Endothelial cell of coronary artery (primary cell): ENCODE measurements at places on chromosomes 3 and 15. TPM values are rescaled to one million over a fixed set of nuclear protein-coding genes. Genes with fewer than 3 reads are reported as not detected.

PP2D1 gene
- not detected in 2 replicates for total RNA-seq

SLC28A1 gene
- not detected in 2 replicates for total RNA-seq

AGBL1 gene
- total RNA-seq = not detected in 2 replicates

EFCC1 gene
- total RNA-seq = 0.18 and 0.19 TPM in 2 replicates

WNT5A gene
- 0.09 and 0.75 TPM in 2 replicates for total RNA-seq
